ENCODE measurements at places on chromosomes 7 and 10.
A peak's percentile ranks its signal among the peaks of the same experiment; 100 is the strongest.

- no peak for DNase-seq
These were observed 393.1 kb downstream of the TNS3 start for GRCh38 chr7:47188653-47189315.

GRCh38 chr7:38520741-38521140 is 110.4 kb downstream of the AMPH start:
- DNase-seq, result no peak

DNA sequence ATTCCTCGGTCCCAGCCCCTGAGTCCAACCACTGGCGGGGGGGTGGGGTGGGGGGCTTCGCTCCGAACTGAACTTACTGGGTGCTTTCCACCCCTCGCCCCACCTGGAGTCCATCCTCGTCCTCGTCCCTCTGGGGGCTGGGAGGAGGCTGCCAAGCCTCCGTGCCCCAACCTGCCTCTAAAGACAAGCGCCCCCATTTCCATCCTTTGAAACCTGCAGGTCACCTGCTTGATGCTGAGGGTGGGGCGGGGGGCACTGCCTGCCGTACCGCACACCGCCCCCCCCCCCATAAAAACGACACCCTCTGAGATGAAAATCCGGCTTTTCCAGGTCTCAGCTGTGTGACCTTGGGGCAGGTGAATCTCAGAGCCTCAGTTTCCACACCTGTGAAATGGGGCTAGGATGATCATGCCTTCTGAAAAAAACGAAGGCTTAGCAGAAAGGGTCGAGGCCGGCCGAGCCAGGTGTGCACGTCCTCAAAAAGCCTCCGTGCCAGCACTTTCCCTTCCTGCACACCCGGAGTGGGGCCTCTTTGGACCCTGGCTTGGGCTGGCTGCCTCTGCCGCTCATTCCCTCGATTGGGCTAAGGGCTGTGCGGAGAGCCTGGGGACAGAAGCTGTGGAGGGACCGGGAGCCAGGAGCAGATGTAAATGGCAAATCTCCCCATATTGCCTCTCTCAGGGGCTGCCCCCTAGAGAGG is 967 bp downstream of the ELFN1 start:
- no peak for DNase-seq

DNA sequence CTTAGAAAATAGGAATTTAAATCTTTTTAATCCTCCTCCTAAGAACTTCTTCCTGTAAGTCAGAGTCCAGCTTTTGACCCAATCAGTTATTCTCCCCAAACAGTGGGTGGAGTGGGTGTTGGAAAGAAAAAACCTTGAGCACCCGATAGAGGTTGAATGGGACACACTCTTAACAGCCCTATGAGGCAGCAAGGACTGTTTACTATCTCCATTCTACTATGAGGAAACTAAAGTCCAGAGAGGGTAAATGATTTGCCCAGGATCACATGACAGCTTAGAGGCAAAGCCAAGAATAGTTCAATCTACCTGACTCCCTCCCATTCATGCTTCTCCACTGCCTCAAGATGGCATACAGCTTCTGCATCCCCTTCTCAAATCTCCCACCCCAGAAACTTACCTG is 57.6 kb upstream of the SLC35B4 start:
- DNase-seq, result no peak

DNA sequence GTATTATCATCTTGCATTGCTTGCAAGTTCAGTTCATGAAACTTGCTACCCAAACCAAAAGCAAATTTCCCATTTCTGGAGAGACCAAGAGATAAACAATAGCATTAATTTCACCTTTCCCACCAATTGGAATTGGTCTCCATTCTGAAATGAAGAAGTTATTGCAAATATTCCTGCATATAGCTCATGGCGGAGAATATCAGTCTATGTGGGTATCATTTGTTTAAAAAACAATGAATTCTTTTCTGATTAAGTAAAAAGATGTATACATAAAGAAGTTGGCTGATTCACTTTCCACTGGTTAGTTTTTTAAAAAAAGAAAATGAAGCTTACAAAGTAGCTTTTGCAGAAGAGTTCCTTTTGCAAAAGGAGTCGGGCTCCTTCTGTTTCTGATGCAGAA is 19.5 kb upstream of the ANK3 start:
- no peak for DNase-seq

GRCh38 chr10:35640474-35640873 is 1.6 kb downstream of the FZD8 start:
- peak; percentile 61 for DNase-seq

- no peak for DNase-seq
These were observed 385.5 kb downstream of the SEMA3D start for GRCh38 chr7:84801396-84801795.

DNA sequence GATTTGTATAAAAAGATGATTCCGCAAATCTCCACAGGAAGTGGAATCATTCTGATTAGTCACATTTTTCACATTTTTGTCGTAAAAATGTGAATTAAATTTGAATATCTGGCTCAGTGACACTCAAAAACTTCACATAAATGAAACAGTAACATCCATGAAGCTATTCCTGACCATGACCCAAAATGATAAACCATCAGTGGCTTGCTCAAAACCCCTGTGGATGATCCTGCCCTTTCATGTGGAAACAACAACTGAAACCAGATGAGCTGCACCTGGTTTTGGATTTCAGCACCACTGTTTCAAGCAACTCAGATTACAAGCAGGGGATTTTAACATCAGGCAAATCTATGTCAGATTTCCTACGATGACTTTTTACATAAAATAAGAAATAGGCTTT is 80.3 kb downstream of the AMPH start:
- no peak for DNase-seq

DNA sequence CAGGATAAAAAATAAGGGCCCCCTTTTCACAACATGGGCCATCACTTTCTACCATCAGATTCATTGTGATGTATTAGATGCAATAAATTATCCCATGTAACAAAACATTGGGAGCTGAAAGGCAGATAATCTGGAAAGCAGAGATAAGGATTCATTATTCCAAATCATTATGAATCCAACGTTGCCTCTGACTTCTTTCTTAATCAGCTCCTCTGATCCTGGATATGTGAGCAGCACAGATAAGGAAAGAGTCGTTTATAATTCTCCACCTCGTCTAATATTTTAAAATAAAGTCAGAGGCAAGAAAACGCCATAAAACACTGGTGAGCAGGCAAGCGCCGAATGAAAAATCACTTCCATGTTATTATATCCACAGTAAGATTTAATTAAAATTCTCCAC is 13.8 kb upstream of the GATA3 start:
- DNase-seq, result no peak

GRCh38 chr10:78408671-78409472 is 375.2 kb downstream of the RPS24 start:
- DNase-seq, result no peak

- DNase-seq, result no peak
These were observed 186.1 kb upstream of the KAT6B start for GRCh38 chr10:74640134-74640921.

DNA sequence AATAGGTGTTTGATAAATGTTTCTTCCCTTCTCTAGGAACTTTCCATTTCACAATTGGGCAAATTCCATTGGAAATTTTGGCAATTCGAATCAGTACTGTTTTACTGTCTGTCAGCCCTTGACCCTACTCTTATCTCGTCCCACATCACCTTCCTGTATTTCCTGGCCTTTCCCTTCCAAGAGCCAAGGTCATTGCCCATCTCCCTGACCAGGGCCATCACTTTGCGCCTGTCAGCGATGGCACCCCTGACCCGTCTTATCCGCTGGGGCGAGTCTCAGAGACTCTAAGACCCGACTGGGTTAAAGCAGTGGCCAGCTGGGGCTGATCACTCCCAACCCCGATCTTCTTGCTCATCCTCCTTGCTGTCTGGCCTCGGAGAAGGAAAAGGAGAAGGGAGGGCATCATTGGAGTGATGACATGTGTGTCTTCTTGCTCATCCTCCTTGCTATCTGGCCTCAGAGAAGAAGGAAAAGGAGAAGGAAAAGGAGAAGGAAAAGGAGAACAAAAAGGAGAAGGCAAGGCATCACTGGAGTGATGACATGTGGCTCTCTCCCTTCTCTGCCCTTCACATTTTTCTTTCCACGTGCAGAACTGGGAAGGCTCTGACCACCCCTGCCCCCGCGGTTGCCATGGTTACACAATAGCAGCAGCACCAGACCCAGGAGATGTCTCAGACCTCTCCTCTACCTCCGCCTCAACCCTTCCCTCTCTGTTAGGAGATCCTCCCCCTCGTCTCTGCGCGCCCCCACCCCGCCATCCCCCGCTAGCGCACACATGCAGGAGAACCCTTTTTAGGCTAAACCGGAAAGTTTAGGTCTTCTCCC is 2.0 kb downstream of the SEMA3D start:
- no peak for DNase-seq

GRCh38 chr7:65287023-65287422 is 86.6 kb upstream of the ZNF92 start:
- DNase-seq, result no peak

GRCh38 chr7:6154542-6155404 is 117.7 kb downstream of the CYTH3 start:
- DNase-seq, result no peak

DNA sequence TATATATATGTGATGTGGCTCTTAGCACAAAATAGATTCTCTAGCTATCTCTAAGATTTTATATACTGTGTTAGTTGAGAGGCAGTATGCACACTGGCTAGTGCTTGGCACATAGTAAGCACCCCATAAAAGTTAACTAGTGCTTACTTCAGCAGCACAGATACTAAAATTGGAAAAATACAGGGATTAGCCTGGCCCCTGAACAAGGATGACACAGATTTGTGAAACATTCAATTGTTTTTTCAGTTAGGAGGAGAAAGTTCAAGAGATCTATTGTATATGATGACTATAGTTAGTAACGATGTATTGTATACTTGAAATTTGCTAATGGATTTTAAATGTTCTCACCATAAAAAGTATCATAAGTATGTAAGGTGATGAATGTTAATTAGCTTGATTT is 78.3 kb upstream of the LRRC17 start:
- DNase-seq, result no peak

DNA sequence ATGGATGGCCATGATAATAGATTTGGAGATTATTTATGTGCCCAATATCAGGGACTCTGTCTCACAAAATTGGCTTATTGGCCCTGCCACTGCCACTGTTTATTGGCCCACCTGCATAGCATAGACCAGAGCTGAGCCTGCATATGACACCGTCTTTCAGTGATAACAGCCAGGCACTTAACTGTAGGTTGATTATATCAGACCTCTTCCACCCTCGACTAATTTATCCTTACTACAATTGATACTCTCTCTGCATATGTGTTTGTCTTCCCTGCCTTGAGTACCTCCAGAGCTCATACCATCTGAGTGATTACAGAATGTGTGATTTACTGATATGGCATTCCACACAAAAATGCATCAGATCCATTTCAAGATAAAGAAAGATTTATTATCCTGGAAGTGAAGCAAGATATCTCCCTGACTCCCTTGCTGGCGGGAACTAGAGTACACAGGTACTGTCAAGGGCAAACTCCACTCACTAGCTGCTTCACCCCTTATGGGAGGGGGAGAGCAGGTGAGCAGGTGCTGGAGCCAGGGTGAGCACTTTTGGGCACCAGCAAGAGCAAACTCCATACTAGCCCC is 13.1 kb upstream of the SAMD9L start:
- DNase-seq, result no peak

DNA sequence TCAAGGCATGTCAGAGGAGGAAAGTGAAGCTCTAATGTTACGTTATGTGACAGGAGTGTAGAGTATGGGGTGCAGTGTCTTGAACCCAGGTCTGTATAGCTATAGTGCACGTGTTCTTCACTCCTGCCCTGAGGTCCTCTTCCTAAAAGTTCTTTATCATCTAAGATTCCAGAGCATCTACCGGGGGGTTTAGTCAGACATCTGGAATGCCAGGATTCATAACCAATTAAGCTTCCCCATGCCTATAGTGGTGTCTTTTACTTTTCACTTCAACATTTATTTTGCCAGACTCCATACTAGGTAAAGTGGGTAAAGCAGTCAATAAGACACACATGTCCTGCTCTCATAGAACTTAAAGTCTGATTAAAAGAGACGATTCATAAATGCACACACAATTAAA is 22.4 kb downstream of the PPP1R3C start:
- DNase-seq, result no peak

DNA sequence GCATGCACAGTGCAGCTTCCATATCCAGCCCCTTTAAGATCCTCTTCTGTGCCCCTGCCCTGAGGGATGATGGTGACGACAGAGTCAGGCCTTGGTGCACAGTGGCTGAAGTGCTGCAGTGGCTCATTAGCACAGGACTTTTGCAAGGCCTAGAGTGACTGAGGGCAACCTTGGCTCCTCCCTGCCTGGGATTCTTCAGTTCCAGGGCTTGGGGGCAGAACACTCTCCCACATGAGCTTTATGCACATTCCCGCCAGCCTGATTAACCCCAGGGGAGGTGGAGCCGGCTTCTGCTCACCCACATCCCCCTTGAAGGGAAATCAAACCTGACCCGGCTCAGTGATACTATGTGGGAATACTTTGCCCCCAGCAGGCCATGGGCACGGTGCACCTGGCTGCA is 253.4 kb downstream of the GALNT17 start:
- no peak for DNase-seq

- no peak for DNase-seq
These were observed 4.8 kb upstream of the MTG1 start for GRCh38 chr10:133388973-133389818.

DNA sequence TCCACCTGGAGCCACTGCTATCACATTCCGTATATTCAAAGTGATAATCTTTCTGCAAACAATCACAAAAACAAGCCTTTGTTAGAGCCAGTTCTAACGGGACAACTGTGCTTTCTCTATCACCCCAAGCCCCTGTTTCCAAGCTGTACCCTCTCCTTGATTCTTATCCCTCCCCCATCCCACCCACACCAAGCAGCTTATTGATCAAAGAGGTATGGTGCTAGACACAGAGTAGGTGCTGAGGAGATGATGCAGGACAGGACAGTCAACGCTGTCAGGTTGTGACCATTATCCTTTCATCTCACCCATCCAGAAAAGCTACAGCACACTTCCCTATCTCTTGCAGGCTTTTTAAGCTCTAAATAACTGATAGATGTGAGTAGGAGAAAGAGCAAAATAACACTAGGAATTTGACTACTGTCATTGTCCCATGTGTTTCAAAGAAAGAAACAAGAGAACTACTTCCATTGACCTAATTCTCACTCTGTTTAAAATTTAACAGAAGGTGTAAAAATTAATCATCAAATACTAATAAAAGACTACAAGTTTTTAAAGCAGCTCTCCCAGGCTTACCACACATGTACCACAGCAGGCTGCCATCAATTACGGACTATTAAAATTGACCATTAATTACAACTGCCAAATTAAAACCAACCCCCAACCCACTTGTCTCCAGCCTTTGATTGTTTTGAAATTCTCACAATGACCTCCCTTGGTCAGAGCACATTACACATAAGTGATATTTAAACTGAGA is 94.3 kb downstream of the ELAPOR2 start:
- no peak for DNase-seq

- peak; percentile 72 for DNase-seq
These were observed 305.6 kb upstream of the FZD1 start for GRCh38 chr7:90958647-90959046.

- DNase-seq, result no peak
These were observed 34.7 kb downstream of the SPDYE6 start for GRCh38 chr7:102321351-102322201.

GRCh38 chr10:21097926-21098355 is 200.8 kb upstream of the NEBL start:
- no peak for DNase-seq

GRCh38 chr7:51613911-51614357 is 297.3 kb upstream of the COBL start:
- no peak for DNase-seq

GRCh38 chr7:106019470-106019820 is 56.4 kb downstream of the CDHR3 start:
- no peak for DNase-seq

Data from stromal cell of bone marrow (primary cell).